ENCODE measurements at places on chromosomes 6 and 20. TPM values are rescaled to one million over a fixed set of nuclear protein-coding genes. Genes with fewer than 3 reads are reported as not detected.

The TBPL1 gene
- total RNA-seq = 5.4 TPM

The ARMC12 gene
- 0.42 TPM for total RNA-seq

The CD83 gene
- total RNA-seq = 4.2 TPM

The MMP24 gene
- 0.75 TPM for total RNA-seq

The BPIFA1 gene
- total RNA-seq = not detected

DNA sequence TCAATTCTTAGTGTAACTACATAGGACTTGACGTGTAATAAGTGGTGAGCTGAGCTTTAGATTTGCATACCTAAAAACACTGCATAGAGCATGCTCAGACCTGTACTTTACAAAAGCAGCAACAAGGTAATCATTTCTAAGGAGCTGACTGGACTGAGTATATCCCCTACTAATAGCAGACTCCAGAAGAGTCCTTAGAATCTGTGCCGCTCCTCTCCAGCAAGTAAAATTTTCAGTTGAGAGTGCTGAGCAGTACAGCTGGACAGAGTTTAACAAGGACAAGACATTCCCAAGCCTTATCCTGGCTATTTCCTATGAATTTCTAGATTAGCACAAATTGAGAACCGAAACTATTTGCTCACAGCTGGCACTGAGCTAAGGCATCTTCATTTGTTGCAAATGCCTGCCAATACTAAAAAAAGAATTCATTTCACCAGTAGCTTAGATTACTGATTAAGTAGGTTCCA is 26.1 kb upstream of the KLHL31 start:
- H3K27me3 ChIP-seq = no peaks in the 10 kb centered on the region
- no peak overlapping the region for H3K27ac ChIP-seq
- no peak overlapping the region for H3K4me3 ChIP-seq
- no peaks in the 10 kb centered on the region for H3K4me1 ChIP-seq
- DNase-seq = no peak

DNA sequence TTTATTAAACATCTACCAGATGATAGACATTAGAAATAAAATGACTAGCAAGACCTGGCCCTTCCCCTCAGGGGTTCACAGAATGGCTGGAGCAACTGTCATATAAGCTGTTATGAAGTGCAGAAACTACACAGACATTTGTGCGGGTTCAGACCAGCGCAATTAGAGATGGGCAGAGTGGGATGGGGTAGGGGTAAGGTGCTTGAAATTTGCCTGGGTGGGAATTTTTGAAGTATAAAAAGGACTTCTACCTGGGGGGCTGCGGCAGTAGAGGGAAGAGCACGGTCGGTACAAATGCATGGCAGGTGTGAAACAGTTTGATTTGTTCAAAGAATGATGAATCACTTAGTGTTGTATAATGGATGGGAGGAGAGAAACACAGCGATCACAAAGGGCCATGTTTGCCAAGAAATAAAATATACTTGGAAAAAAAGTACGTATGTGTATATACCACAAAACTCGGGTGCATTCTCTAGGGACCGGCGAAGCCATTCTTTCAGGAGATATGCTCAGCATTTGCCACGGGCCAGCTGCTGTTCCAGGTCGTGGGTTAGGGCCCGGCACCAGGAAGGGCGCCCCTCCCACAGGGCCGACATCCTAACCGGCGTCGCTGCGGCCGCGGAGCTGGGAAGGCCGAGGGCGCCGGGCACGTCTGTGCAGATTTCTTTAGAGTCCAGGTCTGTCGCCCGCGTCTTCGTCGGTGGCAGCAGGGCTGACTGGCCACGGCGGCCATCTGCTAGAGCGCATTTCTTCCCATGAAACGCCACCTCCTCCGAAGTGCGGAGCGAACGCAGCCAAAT is 809 bp upstream of the NOL7 start:
- peaks cover 18% of the 10 kb centered on the region for H3K36me3 ChIP-seq
- no peak for DNase-seq
- H3K4me3 ChIP-seq = peak overlapping the region; percentile 76
- H3K4me1 ChIP-seq = peaks cover 13% of the 10 kb centered on the region
- H3K27ac ChIP-seq = peak overlapping the region; percentile 62

GRCh38 chr6:26164120-26164505 is 76.9 kb downstream of the HFE start:
- no peaks in the 10 kb centered on the region for H3K27me3 ChIP-seq
- no peak overlapping the region for H3K4me3 ChIP-seq
- peaks cover 11% of the 10 kb centered on the region for H3K4me1 ChIP-seq

GRCh38 chr20:35446356-35447078 is 8.5 kb upstream of the GDF5 start:
- no peaks in the 10 kb centered on the region for H3K27me3 ChIP-seq
- no peak for DNase-seq
- H3K27ac ChIP-seq = no peak overlapping the region
- no peaks in the 10 kb centered on the region for H3K36me3 ChIP-seq
- no peak overlapping the region for H3K4me3 ChIP-seq

GRCh38 chr6:148379966-148380713 is 37.5 kb downstream of the SASH1 start:
- no peaks in the 10 kb centered on the region for H3K4me1 ChIP-seq
- no peak overlapping the region for H3K27ac ChIP-seq
- no peaks in the 10 kb centered on the region for H3K27me3 ChIP-seq
- no peak overlapping the region for H3K4me3 ChIP-seq
- H3K36me3 ChIP-seq = no peaks in the 10 kb centered on the region

- H3K36me3 ChIP-seq = no peaks in the 10 kb centered on the region
- no peak overlapping the region for H3K27ac ChIP-seq
- DNase-seq = no peak
- no peak overlapping the region for H3K4me3 ChIP-seq
- no peaks in the 10 kb centered on the region for H3K4me1 ChIP-seq
Measured at GRCh38 chr6:42009844-42010184, 40.5 kb upstream of the TAF8 start.

- DNase-seq = no peak
- no peaks in the 10 kb centered on the region for H3K27me3 ChIP-seq
- no peak overlapping the region for H3K27ac ChIP-seq
- H3K4me3 ChIP-seq = no peak overlapping the region
Measured at GRCh38 chr20:35326021-35326739, 34.0 kb upstream of the FAM83C start.

GRCh38 chr20:63542031-63542559 is 4.9 kb upstream of the PTK6 start:
- H3K27ac ChIP-seq = no peak overlapping the region
- H3K27me3 ChIP-seq = no peaks in the 10 kb centered on the region
- no peaks in the 10 kb centered on the region for H3K36me3 ChIP-seq
- H3K4me3 ChIP-seq = no peak overlapping the region
- no peak for DNase-seq

DNA sequence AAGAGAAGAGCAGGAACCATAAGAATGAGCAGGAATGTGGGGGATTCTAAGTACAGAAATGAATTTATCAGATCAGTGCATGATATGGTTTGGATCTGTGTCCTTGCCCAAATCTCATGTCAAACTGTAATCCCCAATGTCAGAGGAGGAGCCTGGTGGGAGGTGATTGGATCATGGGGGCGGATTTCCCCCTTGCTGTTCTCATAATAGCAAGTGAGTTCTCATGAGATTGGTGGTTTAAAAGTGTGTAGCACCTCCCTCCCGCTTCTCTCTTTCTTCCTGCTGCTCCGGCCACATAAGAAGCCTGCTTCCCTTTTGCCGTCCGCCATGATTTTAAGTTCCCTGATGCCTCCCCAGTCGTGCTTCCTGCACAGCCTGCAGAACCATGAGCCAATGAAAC is 49.2 kb downstream of the KHDC1L start:
- DNase-seq = no peak
- H3K36me3 ChIP-seq = no peaks in the 10 kb centered on the region
- H3K27ac ChIP-seq = no peak overlapping the region
- no peaks in the 10 kb centered on the region for H3K4me1 ChIP-seq
- no peak overlapping the region for H3K4me3 ChIP-seq

GRCh38 chr6:148466158-148466557 is 123.5 kb downstream of the SASH1 start:
- no peak for DNase-seq
- no peaks in the 10 kb centered on the region for H3K36me3 ChIP-seq
- no peaks in the 10 kb centered on the region for H3K27me3 ChIP-seq
- H3K4me3 ChIP-seq = no peak overlapping the region
- peaks cover 6% of the 10 kb centered on the region for H3K4me1 ChIP-seq

DNA sequence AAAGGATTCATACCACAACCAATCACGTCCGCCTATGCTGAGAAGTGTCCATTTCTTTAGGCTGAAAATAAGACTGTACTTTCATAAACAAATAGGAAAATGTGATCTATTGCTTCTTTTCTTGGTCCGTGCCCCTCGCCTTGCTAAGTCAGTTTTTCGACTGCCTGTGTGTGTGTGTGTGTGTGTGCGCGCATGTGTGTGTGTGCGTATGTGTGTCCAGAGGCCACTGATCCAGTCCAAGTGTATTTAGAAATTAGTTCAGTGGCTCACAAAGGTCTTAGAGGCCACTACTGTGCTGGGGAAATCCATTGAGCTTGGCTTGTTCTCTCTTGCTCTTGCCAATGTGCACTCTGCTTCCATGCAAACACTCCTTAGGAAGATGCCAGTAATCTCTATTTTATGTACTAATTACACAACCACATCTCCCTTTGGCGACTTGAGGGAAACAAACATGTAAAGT is 50.5 kb downstream of the SLC22A23 start:
- H3K27ac ChIP-seq = peak overlapping the region; percentile 22
- peaks cover 85% of the 10 kb centered on the region for H3K4me1 ChIP-seq
- no peak overlapping the region for H3K4me3 ChIP-seq

DNA sequence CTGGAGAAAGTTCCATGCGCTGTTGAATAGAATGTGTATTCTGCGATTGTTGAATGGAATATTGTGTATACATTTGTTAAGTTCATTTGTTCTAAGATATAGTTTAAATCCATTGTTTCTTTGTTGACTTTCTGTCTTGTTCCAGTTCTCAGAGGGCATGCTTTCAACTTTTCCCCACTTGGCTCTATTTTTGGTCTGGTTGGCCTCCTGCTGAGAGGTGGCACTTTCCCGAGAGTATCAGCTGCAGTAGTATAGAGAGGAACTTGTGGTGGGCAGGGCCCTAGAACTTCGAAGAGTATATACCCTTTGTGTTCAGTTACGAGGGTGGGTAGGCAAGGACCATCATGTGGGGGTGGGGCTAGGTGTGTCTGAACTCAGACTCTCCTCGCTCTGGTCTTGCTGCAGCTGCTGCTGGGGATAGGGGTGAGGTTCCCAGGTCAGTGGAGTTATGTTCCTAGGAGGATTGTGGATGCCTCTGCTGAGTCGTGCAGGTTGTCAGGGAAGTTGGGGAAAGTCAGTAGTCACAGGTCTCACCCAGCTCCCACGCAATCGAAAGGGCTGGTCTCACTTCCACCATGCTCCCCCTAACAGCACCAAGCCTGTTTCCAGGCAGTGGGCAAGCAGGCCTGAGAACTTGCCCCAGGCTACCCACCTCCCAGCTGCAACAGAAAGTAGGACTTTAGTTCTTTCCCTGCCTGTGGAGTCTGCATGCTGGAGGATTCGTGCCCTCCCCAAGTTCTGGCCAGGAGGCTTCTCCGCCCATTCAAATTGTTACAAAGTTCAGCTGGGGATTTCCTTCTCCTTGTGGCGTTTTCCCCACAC is 118.9 kb upstream of the SSTR4 start:
- H3K4me3 ChIP-seq = no peak overlapping the region
- H3K36me3 ChIP-seq = no peaks in the 10 kb centered on the region
- DNase-seq = no peak
- H3K4me1 ChIP-seq = no peaks in the 10 kb centered on the region
- H3K27ac ChIP-seq = no peak overlapping the region
- no peaks in the 10 kb centered on the region for H3K27me3 ChIP-seq

Data from liver (tissue), 10 donors.